ENCODE measurements at places on chromosomes 12 and 14.

GRCh38 chr12:122322501-122322900 lies 56.2 kb upstream of the VPS33A start:
- no peak for DNase-seq

GRCh38 chr12:110351119-110351518 lies 52.4 kb downstream of the ANAPC7 start:
- DNase-seq = no peak

GRCh38 chr12:52896190-52897100 lies 8.4 kb downstream of the KRT8 start:
- no peak for DNase-seq

DNA sequence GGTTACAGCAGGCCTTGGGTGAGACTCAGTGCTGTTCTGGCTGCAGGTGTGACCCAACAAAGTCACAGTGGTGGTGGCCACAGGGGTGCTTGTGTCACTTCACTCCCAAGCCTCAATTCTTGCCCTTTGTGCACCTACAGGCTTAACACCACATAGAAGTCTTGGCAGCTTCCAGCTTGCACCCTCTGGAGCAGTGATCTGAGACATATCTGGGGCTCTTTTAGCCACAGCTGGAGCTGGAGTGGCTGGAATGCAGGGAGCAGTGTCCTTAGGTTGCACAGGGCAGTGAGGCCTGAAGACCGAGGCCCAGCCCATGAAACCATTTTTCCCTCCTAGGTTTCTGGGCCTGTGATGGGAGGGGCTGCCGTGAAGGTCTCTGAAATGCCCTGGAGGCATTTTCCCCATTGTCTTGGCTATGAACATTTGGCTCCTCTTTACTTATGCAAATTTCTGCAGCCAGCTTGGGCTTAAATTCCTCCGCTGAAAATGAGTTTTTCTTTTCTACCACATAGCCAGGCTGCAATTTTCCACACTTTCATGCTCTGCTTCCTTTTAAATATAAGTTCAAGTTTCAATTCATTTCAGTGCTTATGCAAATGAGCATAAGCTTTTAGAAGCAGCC lies 37.7 kb downstream of the ADAM21 start:
- DNase-seq = no peak

DNA sequence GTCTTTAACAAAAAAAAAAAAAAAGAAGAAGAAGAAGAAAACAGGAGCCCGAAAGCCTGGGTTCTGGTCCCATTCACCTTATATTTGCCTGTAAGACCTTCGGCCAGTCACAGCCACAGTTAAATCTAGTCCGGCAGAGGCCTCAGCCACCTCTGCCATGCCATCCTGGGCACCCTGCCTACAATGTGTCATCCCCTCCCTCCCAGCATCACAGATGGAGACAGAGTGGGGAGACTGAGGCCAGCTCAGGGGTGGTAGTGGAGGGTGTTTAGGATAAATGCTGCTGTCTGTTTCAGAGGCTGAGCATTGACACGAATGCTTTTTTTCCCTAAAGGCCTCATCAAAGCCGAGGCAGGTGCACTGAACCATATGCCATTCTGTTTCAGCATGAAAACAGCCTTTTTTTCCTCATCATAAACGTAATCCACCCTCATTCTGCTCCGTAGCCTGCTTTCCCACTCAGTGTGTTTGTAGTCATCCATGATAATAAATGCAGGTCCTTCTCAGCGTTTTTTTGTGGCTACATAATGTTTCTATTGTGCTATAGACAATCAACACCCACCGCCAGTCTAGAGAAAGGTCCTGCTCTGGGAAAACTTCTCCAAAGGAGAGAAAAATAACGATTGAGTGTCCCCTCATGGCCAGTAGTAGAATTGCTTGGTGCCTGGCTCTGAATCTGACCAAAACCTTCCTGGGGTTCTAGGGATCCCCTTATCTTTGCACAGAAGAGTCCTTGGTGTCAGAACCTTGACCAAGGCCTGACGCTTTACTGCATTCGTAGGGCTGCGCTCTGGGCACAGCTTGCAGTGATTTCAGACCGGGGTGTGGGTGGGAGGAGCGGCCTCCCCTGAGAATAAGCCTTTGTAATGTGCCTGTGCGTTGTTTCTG lies 41.1 kb upstream of the TSPAN9 start:
- peak; percentile 13 for DNase-seq

GRCh38 chr12:131818821-131819585 lies 9.2 kb upstream of the MMP17 start:
- no peak for DNase-seq

GRCh38 chr14:89773644-89774316 lies 180.8 kb downstream of the EFCAB11 start:
- peak; percentile 34 for DNase-seq

DNA sequence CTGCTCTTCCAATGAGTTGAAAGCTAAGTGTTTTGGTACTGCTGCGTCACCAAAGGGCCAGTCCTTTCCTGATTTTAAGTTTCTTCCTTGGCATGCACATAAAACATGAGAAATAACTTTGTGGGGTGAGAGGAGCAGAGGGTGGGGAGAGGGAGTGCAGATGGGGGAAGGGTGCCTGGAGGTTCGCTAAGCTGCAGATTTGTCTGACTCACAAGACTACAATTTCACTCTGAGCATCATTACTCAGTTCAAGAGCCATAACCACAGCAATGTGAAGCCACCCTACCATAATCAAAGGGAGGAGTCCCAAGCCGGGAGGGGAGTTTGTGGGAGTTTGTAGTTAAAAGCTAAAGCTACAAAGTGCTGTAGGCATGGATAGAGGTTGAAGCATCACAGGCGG lies 136.1 kb downstream of the ANO2 start:
- peak; percentile 26 for DNase-seq

GRCh38 chr12:127779301-127780045 lies 487.5 kb upstream of the TMEM132C start:
- DNase-seq = no peak

DNA sequence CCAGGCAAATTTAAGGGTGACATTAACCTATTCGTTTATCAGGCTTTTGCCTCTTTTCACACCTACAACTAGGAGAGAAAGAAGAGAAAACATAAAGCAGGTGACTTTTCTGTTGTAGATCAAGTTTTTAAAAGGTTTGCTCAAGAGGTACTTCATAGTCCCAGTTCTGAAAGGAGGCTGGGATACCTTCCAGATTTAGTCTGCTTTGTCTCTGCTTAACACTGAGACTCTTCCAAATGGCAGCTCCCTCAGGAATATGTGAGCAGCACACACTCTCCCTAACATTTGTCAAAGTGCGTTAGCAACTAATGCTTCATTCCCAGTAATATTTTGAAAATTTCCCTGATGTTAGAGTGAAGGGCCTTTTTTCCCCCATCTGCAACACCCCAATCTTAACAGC lies 133.7 kb upstream of the RASSF8 start:
- no peak for DNase-seq

DNA sequence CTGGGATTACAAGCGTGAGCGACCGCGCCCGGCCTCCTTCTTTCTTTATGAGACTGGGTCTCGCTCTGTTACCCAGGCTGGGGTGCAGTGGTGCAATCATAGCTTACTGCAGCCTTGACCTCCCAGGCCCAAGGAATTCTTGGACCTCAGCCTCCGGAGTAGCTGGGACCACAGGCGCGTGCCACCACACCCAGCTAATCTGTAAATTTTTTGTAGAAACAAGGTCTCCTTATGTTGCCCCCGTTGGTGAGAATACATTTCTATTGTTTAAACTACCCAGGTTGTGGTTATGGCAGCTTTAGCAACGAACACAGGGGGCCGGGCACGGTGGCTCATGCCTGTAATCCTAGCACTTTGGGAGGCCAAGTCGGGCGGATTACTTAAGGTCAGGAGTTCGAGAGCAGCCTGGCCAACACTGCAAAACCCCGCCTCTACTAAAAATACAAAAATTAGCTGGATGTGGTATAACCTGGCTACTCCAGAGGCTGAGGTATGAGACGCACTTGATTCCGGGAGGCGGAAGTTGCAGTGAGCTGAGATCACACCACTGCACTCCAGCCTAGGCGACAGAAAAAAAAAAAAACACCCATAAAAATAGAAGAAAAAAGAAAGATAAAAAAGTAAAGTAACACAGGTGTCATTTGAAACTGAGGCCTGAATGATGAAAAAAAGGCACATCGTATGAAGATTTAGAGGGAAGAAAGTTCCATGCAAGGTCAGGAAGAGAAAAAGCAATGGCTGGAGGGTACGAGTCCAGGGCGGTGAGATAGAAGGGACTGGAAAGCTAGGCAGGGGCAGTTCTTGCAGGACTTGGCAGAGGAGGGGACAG lies 977 bp upstream of the TMEM120B start:
- no peak for DNase-seq

DNA sequence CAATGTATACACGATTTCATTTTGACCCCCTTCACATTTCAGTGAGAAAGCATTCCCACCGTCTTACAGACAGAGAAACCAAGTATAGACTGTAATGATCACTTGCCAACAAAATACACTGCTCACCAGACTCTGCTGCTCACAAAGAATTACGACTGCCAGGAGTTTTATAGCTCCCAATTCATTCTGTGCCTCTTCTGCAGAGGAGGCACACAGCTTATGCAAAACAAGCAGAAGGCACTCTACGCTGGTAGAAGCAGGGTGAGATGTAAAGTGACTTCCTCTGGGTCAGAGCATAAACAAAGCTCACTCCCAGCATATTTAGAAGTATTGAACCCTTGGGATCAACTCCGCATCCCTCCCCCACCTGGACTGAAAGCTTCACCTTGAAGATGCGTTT lies 14.6 kb downstream of the SPTB start:
- no peak for DNase-seq

- no peak for DNase-seq
These were observed 345.4 kb downstream of the MED13L start for GRCh38 chr12:115932066-115932465.

DNA sequence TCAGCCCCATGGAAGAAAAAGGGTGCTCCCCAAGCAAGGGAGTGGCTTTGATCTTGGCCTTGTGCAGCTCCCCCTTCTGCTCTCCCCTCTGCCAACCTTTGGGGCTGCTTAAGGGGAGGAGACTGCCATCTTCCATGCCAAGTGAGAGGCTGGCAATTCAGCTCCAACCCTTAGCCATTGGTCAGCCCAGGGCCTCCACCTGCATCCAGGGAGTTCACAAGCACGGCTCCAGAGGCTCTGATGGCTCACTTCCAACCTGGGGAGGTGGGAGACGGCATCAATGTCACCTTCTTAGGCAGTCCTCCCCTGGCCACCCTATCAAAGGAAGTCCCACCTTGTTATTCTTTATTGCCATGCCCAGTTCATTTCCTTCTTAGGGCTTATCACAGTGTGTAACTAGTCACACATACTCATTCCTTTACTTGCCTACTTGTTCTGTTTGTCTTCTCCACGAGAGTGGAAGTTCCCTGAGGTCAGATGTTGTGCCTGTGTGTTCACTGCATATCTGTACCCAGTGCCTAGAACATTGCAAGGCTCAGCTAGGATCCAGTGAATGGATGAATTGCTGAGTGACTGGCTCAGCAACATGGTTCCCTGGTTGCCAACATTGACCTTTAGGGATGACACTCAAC lies 5.0 kb downstream of the HDAC7 start:
- DNase-seq = no peak

DNA sequence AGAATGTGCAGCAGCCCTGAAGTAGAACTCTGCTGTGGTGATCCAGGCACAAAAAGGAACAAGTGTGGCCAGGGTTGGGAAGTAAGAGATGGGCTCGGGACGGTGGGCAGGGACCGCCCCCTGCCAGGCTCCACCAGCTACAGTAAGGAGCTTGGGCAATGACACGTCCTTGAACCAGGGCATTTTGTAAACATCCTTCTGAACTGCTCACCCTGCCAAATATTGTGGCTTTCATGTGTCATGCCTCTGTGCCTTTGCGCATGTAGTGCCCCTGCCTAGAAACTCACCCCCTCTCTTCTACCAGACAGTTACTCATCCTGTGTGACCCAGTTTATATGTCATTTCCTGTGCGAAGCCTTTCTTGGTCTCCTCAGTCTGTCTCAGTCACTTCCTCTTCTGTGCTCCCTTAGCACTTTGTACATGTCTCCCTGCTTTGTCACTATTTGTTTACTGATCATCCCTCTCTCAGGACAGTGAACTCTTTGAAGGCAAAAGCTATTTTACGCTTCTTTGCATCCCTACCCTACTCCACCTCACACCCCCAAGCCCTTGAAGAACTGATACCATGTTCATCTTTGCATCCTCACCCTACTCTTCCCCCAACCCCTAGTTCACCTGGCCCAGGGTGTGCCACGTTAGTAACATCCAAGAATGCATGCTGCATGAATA lies 108.9 kb upstream of the PLEKHG7 start:
- peak; percentile 78 for DNase-seq

DNA sequence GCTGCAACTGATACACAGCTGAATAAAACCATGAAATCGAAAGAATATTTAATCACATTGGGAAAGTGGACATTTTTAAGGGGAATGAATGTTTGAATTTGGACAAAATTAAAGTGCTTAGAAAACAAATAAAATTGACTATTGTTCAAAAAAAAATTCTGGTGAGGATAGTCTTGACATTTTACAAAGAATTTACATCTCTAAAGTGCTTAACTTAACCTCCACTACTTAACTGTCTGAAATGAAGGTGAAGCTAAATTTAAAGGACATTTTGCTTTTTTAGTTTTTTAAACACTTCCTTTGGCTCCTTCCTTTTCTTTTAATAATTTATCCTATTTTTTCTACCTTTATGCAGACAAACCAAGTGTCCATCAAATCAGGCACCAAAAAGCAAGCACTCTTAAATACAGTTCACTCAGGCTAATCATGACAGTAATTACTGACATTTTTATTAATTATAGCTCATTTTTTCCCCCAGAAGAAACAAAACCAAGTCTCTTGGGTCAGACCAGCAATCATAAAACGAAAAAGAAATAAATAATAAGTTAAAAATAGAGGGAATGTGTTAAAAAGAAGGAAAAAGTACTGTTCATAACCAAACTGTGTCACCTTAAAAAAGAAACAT lies 5.7 kb upstream of the CCND2 start:
- no peak for DNase-seq

DNA sequence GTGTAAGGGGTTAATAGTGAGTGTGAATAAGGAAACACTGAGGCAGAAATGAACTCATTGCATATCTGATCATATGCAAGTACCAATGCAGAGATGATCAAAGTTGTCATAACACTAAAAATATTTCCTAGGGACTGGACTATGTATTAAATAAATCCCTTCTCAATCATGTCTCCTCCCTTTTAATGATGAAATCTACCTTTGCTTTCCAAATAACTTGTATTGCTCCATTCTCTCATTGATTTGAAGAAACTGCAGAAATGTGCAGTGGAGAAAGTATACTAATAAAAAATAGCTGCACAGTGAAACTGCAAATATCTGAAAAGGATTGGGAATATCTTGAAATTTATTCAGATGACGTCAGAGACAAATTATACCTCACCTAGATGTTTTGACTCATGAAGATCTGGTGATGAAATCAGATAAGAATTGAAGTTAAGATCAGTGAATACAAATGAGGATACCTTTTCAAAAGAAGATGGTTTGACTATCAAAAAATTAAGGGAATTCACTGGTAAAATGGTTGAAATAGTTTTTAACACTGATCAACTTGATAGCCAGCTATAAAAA lies 1264.9 kb upstream of the USP15 start:
- no peak for DNase-seq
